Fibroblast of mammary gland (primary cell): ENCODE measurements at places on chromosomes 7 and 10.

DNA sequence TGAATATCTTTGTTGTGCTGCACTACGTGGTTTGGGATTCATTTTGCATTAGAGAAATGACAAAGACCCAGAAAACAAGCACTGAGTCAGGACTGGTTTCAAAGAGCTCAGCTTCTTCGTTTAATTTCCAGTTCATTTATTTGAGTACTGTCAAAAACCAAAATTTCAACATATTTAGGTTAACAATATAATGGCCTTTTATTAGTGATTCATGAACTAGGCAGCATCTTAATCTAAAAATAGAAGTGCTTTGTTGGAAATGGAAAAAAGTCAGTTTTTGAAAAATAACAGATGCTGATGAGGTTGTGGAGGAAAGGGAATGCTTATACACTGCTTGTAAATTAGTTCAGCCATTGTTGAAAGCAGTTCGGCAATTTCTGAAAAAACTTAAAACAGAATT is 856.4 kb downstream of the LRMDA start:
- peak; percentile 62 for DNase-seq

DNA sequence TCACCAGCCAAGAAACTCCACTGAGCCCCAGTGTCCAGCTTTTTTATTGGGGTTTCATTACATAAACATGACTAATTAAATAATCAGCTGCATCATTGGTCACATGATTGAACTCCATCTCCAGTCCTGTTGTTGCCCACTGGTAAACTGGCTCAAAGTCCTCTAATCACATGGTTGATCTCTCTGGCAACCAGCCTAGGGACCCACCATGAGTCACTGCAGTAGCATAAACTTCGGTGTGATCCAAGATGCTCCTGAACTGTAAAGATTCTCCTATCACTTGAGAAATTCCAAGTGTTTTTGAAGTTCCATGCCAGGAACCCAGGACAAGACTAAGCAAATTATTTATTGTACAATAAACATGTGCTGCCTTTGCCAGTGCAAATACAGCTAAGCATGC is 130.4 kb upstream of the AUTS2 start:
- DNase-seq, result peak; percentile 23

DNA sequence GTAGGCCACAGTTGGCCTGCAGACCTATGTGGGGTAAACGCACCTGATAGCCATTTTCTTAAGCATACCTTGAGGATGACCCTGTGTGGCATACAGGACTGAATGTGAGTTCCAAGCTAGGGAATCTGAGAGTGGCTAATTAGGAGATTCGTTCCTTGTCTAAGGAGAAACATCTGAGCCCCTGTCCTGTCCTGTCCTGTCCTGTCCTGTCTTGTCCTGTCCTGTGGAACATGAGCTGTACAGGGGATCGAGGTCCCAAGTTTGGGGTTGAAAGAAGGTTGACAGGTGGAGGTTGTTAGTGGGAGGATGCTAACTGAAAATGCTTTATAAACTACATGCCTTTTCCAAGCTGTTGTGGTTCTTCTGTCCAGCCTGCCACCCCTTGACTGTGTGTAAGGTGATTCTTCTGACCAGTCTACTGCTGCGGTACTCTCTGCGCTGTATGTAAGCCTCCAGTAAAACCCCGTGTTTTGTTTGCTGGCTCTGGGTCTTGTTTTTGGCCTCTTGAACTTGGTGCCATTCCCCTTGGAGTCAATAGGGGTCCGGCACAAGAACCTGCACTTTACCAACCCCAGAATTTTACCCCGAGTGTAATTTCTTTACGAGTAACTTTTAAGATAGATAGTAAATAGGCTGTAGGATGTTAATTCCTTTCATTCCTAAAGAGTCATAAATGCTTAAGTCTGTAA is 26.4 kb downstream of the ZNRF2 start:
- no peak for DNase-seq

- DNase-seq, result no peak
Observed at GRCh38 chr10:62001898-62002297, 100.4 kb downstream of the ARID5B start.

DNA sequence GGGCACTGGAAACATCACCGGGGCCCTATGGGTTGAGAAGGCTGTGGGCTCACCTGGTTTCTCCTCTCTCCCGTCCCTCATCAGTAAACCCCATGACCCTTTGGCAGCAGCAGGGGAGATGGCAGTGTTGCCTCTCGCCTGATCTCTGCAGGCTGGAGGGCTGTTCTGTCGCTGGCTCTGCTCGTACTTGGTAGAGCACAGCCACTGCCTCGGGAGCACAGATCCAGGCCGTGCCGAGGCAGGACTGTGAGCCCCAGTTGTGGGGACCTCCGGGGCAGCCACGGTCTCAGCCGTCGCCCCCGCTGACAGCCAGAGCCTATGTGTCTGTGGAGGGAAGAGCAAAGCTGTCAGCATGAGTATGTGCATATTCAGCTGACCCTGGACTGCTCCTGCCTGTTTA is 94.9 kb downstream of the PTPRE start:
- DNase-seq, result no peak

DNA sequence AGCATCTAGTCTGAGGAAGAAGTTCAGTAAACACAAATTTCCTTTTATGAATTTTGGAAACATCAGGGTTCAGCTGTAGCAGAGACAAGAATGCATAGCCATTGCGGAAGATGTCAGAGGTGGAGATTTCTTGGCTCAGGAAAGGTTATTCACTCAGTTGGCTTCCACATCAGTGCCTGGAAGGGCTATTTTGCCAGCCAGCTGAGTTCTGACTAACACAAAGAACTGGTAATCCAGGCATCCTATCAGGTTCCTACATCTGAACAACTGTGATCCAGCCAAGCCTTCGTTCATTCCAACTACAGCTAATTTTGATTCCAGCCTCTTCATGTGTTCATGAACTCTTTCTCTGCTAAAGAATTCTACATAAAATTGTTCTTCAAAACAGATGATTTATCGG is 965.6 kb downstream of the XPNPEP1 start:
- DNase-seq, result peak; percentile 52

DNA sequence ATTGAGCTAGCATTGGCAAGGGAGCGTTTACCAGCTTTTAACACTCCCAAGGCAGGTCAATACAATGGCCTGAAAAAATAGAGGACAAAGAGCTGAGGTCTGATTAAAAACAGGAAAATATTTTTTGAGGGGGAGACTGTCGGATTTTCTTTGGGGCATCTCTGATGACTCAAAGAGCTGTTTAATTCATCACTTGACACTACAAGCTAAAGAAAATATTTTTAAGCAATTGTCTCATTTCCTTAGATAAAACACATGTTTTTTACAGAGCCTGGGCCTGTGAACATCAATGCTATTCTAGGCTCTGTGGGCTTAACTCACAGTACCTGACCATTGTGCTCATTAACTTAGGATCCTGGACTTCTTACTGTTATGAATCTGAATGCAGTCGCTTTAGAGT is 100.8 kb downstream of the NRP1 start:
- DNase-seq, result no peak

GRCh38 chr7:123787220-123788007 is 38.6 kb upstream of the WASL start:
- DNase-seq, result peak; percentile 11
